DMS79 (cell line): ENCODE measurements at places on chromosomes 12 and 14.

GRCh38 chr14:50023671-50024490 is 92.5 kb downstream of the VCPKMT start:
- no peak for DNase-seq

DNA sequence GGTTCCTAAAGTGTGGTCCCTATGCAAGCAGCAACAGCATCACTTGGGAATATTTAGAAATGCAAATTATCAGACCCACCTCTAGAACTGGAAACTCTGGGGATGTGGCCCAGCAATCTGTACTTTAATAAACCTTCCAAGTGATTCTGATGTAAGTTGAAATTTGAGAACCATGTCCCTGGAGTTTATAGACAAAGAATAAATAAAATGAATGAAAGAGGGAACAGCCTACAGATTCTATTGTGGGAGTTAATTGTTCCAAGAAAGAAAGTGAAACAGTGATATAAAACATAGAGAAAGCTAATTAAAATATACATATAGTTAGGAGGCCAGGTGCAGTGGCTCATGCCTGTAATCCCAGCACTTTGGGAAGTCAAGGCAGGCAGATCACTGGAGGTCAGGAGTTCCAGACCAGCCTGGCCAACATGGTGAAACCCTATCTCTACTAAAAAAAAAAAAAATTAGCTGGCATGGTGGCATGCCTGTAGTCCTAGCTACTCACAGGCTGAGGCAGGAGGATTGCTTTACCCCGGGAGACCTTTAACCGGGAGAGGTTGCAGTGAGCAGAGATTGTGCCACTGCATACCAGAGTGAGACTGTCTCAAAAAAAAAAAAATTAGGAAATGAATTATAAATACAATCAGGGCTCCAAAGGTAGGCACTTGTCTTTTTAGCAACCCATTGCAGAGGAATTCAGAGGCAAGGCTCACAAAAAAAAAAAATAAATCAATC is 507.5 kb downstream of the NAV3 start:
- DNase-seq, result no peak

GRCh38 chr12:91882910-91883309 is 262.7 kb downstream of the BTG1 start:
- DNase-seq, result no peak

GRCh38 chr14:60317609-60318008 is 68.6 kb downstream of the PPM1A start:
- DNase-seq, result no peak

DNA sequence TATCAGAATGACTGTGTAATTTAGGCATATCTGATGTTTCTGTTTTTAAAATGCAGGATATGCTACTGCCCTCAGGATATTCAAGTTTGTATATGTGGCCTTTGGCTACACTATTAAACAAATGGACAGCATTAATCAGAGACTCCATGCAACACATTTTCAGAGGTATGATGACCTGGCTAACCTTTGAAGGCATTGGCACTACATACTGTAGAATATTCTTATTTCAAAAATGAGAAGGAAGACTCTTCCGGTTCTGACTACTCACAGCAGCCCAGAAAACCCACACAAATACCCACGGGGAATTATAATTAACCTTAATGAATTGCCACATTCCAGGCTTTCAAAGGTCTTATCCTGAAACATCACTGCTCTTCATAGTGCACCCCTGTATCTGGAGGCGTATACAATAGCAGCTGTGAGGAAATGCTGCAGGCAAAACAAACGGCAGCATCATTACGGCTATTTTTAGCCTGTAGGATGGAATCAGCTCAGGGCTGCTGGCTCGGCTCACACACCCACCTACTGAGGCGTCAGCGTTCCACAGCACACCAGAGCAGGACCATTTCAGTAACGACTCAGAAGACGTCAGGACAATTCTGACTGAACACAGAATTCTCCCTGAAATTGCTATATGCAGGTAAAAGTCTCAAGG is 648.5 kb downstream of the RPS29 start:
- no peak for DNase-seq

DNA sequence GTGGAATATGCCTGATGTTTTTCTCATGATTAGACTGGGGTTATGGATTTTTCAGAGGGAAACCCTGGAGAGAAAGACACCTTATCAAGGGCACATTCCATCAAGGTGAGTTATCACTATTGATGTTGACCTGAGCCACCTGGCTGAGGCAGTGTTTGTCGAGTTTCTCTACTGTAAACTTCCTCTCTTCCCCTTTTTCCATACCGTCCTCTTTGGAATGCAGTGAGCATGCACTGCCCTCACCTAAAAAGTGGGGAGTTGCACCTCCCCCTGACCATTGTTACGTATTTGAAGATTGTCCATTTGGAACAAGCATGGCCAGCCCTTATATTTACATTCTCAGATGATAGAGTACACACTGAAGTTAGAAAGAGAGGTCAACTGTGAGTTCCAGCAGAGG is 53.9 kb upstream of the PWP1 start:
- no peak for DNase-seq

- DNase-seq, result no peak
Measured at GRCh38 chr12:57896434-57897201, 44.7 kb upstream of the ATP23 start.

GRCh38 chr14:65954942-65955341 is 531.2 kb upstream of the CCDC196 start:
- DNase-seq, result no peak

GRCh38 chr12:100356644-100357223 is at the start of gene SLC17A8:
SLC17A8 (plus strand) TSS chr12:100357074; CDS start chr12:100357392, 318 bp downstream.
- DNase-seq, result peak; percentile 34

DNA sequence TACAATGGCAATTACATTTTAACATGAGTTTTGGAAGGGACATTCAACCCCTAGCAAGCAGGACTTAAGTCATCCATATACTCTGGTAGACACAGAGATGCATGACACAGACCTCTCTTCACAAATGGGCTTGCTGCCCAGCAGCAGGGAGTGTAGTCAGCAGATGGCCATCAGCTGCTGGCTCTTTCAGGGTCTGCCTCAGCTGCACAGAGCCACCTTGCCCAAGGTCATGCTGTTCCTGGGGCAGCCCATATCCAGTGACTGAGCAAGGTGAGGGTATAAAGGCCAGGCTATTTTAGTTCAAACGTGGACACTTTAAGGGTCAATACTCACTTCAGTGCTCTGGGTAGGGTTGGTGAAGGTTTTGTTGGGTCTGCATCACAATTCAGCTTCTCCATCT is 58.3 kb upstream of the JDP2 start:
- DNase-seq, result no peak

GRCh38 chr12:100995771-100996170 is 201.2 kb downstream of the ANO4 start:
- DNase-seq, result no peak

DNA sequence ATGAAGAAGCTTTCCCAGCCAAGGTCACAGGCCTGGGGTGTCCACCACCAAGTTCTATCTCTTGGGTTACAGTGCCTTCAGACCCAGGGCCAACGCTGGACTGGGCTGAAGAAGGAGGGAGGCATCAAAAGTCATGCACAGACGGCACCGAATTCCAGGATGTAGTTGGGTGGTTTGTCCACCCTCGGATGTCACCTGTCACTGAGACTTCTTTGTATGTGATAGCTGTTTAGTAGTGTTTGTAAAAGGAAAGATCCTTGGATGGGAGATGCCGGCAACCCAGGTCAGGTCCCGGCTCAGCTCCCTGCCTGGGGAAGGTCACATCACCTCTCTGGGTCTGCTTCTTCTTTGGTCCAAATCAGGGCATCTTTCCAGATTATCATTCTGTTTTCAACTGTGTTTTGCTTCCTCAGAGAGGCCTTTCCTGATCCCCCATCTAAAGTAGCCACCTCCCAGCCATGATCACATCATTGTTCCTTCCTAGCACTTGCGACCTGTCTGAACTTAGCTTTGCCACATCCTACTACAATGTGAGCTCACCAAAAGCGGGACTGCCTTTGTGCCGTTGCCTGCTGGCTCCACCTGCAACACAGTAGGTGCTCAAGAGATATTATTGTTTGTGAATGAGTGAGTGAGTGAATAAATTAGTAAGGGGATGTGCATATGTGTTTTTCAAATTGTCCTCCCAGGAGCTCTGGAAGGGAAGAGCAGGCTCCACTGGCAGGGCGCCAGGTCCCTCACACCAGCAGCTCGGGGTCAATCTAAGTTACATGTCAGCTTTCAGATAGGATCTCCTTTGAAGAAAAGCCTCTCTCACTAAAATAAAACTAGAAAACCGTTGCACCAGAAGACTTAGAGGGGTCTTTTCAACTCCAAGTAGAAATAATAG is 2.1 kb downstream of the TSPAN11 start:
- no peak for DNase-seq
